ENCODE measurements at places on chromosomes 2 and 18.
A peak's percentile ranks its signal among the peaks of the same experiment; 100 is the strongest.

- DNase-seq, result no peak
These were observed 53.9 kb downstream of the ZNF407 start for GRCh38 chr18:74651327-74652128.

DNA sequence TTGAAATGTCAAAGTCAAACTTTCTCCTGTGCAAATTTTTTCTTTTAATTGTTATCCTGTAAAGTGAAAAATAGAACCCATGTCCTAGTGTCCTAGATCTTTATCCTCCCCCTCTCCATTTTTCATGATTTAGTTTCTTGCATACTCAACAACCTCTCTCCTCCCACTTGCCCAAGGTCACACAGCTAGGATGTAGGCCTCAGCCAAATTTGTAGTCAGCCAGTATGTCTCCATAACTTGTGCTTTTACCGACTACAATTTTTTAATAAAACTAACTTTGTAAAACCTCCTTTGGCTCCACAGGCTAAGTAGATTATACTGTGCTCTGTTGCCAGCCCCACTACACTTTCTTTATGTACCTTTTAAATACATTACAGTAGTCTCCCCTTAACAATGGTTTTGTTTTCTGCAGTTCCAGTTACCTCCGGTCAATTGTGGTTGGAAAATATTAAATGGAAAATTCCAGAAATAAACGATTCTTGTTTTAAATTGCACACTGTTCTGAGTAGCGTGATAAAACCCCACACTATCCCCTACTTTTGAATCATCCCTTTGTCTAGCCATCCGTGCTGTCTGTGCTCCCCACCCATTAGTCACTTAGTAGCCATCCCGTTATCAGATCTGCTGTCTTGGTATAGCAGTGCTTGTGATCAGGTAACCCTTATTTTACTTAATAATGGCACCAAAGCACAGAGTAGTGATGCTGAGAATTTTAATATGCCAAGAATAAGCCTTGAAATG is 22.8 kb downstream of the GULP1 start:
- no peak for DNase-seq

DNA sequence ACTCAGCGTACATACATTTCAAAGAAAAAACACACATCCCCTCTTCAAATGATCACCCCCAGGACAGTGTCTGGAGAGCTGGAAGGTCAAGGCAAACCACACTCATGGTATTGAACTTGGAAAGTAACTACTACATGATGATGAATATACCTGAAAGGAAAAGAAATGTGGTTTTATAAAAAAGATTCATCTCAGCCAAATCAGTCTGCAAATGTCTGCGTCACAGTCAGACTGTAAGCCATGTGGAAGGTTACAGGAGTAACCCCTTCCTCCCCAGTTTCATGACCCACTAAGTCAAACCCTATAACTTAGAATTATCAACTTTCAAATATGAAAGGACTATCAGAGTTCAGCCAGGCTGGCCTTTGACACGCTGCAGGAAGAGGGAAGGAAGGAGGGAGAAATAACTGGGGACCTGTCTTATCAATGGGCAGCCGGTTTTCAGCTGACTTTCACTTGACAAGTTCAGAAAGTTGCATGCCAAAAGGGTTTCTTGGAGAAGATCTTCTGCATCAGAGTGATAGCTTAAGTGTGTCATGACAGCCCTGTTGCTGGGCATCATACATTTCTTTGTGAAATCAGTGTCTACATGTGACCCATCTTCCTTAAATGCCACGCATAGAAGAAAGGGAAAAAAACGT is 7.0 kb upstream of the BMP10 start:
- DNase-seq, result no peak

- no peak for DNase-seq
These were observed 62.9 kb downstream of the FHOD3 start for GRCh38 chr18:36360256-36360909.

- no peak for DNase-seq
These were observed 393.1 kb upstream of the KLHL29 start for GRCh38 chr2:22991844-22992243.

GRCh38 chr2:236286873-236287545 is 22.8 kb upstream of the ASB18 start:
- DNase-seq, result no peak

DNA sequence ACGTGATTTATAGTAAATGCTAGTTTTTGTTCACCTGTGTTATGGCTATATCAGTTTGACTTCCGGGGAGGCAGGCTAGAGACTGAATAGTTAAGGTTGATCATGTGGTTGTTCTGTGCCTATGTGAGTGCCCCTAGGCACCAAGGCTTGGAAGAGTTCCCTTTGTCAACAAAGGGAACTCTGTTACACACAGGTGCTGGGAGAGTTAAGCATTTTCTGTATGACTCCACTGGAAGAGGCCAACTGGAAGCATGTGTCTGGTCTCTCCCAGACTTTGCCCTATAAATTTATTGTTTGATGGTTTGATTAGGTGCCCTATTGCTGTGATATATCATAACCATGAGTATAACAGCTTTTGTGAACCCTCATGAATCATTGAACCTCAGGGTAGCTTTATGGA is 63.8 kb downstream of the ARL6IP6 start:
- DNase-seq, result no peak

GRCh38 chr2:128732976-128733431 is 414.3 kb upstream of the HS6ST1 start:
- DNase-seq, result no peak

GRCh38 chr2:73850009-73850408 is 21.2 kb downstream of the STAMBP start:
- no peak for DNase-seq

GRCh38 chr2:120433816-120434290 is 87.9 kb downstream of the INHBB start:
- no peak for DNase-seq

DNA sequence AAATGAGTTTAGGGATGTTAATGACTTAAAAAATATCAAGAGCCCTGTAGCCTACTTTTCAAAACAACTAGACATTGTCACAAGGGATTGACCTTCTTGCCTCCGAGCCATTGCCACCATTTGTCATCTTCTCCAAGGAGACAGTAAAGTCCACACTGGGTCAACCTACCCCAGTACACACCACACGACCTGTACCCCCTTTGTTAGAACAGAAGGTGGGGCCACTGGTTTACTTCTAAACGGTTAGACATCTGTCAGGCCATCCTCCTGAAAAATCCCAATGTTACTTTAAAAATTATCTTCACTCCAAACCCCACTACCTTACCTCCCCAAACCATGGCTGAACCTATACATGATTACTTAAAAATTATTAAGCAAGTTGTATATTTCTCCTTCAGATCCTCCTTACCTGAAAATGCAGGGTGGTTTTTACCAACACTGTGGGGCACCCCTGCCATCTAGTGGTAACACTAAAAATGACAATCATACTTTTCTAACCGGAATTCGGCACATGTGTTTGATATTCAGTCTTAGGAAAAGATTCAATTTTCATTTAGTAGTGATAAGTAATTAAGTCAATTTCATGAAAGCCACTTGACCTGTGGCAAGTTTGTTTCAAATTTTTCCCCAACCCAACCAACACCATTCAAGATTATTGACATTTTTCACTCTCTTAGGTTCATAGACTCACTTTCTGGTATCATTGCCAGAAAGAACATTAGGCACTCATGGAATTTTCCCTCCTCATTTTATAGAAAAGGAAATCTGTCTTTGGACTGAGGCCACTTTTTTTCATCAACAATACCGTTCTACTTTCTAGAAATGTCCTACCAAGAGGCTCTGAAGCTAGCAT is 265.3 kb upstream of the PKDCC start:
- peak; percentile 3 for DNase-seq

DNA sequence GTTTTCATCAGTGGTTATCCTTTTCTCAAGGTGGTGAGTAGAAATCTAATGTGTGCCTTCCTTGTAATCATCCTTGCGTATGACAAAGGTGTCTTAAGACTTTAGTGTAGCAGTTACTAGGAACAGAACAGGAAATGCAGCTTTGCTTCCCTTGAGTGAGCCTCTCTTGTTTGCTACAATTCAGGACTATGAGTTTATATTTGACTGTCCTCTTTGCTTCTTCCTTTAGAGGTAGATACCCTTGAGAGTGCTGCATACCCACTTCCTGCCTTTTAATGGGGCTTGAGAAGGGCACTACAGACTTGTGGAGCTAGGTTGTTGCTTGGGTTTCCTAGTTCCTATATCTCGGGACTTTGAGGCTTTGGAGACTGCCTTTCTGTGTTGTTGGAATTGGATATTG is 3.8 kb downstream of the KCNJ13 start:
- DNase-seq, result no peak

- no peak for DNase-seq
These were observed 110.4 kb downstream of the PARD3B start for GRCh38 chr2:204655626-204656025.

DNA sequence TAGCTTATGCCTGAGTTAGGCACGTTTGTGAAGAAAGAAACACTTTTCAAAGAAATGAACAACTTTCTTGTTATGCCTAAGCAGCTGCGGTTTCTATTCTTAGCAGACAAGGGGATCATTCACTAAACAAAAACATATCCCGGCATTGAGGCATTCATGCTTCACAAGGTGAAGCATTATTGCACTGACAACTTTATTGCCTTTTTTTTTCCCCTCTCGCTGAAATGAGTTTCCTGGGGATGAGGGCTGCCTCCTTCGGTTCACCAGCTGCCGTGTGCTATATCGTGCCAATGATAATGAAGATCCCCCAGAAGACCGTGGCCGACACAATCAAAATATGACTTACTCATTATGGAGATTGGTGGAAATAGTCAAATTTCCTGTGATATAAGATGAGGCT is 288.2 kb upstream of the ST6GAL2 start:
- no peak for DNase-seq

DNA sequence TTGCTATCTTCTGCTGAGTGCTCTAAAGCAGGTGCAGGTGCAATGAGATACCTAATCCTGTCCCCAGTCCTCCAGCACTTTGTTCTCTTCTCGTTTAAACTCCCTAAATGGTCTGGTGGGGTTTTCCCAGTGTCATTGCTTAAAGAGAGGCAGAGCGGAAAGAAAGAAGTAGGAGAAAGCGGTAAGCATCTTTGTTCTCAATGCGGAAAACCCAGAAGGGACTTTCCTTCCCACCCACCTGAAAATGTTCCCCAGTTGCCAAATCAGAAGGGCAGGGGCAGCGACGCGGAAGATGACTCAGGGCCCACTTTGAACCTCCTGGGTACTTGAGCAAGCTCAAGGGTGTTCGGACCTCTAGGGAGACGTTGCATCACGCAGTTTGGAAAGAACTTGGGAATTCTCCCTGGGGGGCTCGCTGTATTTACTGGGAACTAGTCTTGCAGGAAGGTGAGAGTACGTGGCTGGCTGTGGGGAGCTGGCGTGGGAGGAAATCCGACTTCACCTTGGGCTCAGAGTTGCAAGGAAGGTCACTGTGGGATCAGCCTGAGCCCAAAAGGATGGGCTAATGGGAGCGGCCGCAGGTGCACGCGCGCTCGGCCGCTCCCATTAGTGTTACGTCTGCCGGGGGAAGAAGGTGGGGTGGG is 589 bp upstream of the SGPP2 start:
- DNase-seq, result peak; percentile 51

GRCh38 chr2:176471949-176472348 is 202.7 kb downstream of the MTX2 start:
- DNase-seq, result no peak

GRCh38 chr2:132825601-132826000 is 155.6 kb upstream of the LYPD1 start:
- no peak for DNase-seq

- no peak for DNase-seq
These were observed 100.1 kb downstream of the WDPCP start for GRCh38 chr2:63488118-63488713.

- no peak for DNase-seq
These were observed 1.3 kb upstream of the UBE2E3 start for GRCh38 chr2:180978903-180979748.

- no peak for DNase-seq
These were observed 41.7 kb downstream of the ATOH8 start for GRCh38 chr2:85795331-85796045.

DNA sequence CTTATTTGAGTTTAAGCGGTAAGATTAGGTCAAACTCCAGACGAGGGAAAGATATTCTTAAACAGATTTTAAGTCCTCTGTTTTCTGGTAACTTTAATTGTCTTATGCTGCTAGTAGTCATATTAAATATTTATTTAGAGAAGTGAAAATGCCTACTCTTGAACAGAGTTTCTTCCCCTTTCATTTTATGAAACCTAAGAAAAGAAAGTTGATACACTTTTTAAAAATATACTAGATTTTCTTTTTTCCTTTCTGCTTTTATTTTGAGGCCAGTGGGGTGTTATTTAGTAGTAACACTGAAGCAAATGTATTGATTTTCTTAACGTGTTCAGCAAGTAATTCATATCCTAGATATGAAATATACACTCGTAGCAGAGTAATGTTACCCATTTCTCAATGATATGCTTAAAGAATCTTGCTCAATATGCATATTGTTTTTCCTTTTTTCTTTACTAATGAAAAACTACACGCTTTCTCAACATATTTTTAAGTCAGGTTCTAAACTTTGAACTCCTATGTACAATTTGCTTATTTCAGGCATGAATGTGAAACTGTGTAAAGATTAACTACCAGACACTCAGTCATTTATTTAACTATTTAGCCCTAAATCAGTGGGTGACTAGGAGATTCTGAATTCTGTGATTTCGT is 691 bp downstream of the KYNU start:
- DNase-seq, result no peak

DNA sequence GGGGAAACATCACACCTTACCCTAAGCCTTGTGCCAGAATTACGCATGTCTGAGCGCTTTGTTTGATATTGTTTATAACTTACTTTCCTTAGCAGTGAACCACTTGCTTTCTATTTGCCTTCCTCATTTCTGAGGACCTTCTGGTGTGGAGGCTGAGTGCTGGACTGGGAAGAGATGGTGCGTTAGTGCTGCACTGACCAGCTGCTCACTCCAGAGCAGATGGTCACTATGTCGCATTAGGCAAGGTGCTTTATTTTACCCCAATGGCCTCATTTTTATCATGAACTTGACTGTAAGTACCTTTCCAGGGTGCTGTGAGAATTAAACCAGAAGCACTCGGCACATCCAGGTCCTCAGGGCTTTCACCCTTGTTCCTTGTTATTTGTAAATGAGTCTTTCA is 46.6 kb upstream of the TMEM18 start:
- no peak for DNase-seq

- DNase-seq, result no peak
These were observed 14.9 kb upstream of the SLC39A10 start for GRCh38 chr2:195642027-195642678.

DNA sequence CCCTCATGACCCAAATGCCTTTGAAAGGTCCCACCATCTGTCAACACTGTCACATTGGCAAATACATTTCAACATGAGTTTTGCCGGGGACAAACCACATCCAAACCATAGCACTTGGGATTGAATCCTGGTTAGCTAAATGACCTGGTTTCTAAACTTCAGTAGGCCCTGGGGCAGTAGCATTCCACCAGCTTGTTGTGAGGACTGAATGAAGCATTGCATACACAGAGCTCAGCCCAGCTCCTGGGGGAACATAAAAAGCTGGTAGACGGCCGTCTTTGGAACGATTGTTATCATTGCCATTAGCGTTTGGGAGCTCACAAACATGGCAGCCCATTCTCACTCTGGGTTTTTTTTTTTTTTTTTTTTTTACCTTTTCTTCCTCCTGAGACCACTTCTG is 57.5 kb upstream of the CXCR4 start:
- DNase-seq, result no peak
